Suprapubic skin (tissue), 4 donors: ENCODE measurements at places on chromosomes 4 and X.

DNA sequence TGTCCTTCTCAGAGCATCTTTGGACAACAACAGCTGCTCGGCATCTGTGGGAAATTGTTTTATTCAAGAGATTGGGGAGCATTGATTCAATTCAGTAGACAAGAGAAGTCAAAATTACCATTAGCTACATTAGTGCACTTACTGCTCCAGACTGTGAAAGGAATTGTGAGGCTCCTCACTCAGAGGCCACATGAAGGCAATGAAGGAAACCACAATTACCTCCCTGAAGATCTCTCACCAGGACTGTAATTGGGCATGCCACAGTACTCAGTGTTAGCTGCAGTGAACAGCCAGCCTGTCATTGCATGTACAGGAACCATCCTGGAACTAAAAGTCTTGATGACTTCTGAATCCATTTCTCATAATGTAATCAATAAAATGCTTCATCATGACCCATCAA, 144.8 kb downstream of the PPA2 start:
- DNase-seq = no peak
- no peaks in the 10 kb centered on the region for H3K27me3 ChIP-seq
- H3K4me3 ChIP-seq = no peak overlapping the region
- H3K4me1 ChIP-seq = no peaks in the 10 kb centered on the region
- no peak overlapping the region for H3K27ac ChIP-seq
- no peaks in the 10 kb centered on the region for H3K36me3 ChIP-seq

- H3K36me3 ChIP-seq = no peaks in the 10 kb centered on the region
- no peak for DNase-seq
- no peaks in the 10 kb centered on the region for H3K4me1 ChIP-seq
- H3K27ac ChIP-seq = no peak overlapping the region
- H3K27me3 ChIP-seq = no peaks in the 10 kb centered on the region
- H3K4me3 ChIP-seq = no peak overlapping the region
Observed at GRCh38 chrX:99353412-99353811, 1056.7 kb downstream of the PCDH19 start.

GRCh38 chr4:93342738-93343137, 485.8 kb upstream of the ATOH1 start:
- H3K4me1 ChIP-seq = no peaks in the 10 kb centered on the region
- no peaks in the 10 kb centered on the region for H3K27me3 ChIP-seq
- no peak overlapping the region for H3K27ac ChIP-seq

DNA sequence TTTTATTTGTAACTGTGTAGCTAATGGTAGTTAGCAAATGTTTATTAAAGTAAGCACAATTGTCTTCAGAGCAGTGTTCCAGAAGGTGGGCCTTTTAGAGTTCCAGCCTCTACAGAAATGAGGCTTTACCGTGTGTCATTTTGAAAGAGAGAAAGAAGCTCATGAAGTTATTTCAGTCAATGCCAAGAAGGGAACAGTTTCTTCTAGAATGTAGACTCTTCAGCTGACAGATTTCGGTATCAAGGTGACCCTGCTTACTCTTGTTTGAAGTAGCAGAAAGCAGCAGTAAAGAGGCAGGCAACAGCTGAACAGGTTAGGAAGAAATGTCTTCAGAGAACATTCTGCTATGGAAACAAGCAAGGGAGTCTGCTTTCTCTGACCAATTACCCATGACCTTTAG, 93.6 kb downstream of the TASL start:
- DNase-seq = no peak
- H3K27ac ChIP-seq = no peak overlapping the region
- no peaks in the 10 kb centered on the region for H3K36me3 ChIP-seq
- H3K27me3 ChIP-seq = no peaks in the 10 kb centered on the region
- no peak overlapping the region for H3K4me3 ChIP-seq

DNA sequence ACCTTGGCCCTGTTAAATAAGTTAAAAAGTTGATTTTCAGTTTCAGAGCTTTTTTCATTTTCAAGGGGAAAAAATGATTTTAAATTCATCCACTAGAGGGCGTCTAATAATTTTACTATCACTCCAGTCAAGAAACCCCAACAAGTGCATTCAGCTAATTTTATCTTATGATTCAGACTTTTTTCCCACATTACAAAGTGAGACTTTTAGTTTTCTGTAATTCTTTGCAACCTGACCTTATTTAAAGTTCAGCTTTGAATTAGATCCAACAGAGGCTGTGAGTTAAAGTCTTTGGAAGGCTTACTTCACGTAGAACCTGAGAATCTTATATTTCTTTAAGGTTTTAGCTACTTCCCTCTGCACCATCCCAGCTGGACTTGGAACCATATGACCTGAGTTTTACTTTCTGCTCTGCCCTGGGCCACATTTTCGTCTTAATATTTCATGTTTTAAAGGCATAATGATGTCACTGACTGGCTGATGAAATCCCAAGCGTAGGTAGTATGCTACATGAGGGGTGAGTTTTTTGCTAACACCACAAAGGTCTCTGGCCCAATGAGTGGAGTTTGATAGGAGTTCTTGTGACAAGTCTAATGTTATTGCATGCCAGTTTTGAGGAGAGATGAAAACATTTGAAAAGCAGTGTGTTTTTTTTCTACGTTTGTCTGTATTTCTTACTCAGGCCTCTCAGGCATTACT, 7.2 kb downstream of the GNRHR start:
- H3K36me3 ChIP-seq = no peaks in the 10 kb centered on the region
- no peak for DNase-seq
- H3K27me3 ChIP-seq = no peaks in the 10 kb centered on the region
- no peak overlapping the region for H3K27ac ChIP-seq

DNA sequence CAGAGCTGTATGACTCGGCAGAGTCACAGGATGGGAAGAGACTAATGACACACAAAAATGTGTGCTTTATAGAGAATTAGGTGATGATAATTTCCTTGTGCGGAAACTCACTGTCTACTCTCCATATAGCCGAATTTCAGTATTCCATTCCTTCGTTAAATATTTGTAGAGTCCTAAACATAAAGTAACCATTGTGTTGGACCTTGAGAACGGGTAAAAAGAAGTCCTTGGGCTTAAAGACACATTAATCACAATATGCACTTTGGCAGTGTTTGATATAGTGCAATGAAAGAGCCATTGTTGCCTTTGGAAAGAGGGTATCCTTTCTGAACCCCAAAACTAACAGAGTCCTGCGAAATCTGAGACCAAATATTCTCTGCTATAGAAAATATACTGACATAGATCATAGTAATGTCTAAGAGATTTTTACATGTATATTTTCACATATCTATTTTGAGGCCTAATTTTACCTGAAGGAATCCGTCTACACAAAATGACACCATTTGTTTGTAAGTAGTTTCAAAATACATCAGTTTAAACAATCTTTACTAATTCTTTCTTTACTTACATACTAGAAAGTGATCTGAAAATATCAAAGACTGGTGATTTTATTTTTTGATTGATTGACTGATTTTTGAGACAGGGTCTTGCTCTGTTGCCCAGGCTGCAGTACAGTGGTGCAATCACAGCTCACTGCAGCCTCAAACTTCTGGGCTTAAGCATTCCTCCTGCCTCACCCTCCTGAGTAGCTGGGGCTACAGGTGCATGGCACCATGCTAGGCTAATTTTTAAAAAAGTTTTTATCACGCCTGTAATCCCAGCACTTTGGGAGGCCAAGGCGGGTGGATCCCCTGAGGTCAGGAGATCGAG, 296.8 kb downstream of the DCTD start:
- no peaks in the 10 kb centered on the region for H3K36me3 ChIP-seq
- no peak overlapping the region for H3K4me3 ChIP-seq
- no peak for DNase-seq
- no peaks in the 10 kb centered on the region for H3K4me1 ChIP-seq
- H3K27me3 ChIP-seq = no peaks in the 10 kb centered on the region
- no peak overlapping the region for H3K27ac ChIP-seq
